ENCODE measurements at places on chromosomes 1 and 21. TPM values are rescaled to one million over a fixed set of nuclear protein-coding genes. Genes with fewer than 3 reads are reported as not detected.
A peak's percentile ranks its signal among the peaks of the same experiment; 100 is the strongest.

- no peaks in the 10 kb centered on the region for H3K36me3 ChIP-seq
- no peak for DNase-seq
- H3K27ac ChIP-seq, result no peak overlapping the region
- H3K4me1 ChIP-seq, result peaks cover 27% of the 10 kb centered on the region
- no peak overlapping the region for H3K4me3 ChIP-seq
Observed at GRCh38 chr1:9161963-9162362, 33.1 kb upstream of the GPR157 start.

DNA sequence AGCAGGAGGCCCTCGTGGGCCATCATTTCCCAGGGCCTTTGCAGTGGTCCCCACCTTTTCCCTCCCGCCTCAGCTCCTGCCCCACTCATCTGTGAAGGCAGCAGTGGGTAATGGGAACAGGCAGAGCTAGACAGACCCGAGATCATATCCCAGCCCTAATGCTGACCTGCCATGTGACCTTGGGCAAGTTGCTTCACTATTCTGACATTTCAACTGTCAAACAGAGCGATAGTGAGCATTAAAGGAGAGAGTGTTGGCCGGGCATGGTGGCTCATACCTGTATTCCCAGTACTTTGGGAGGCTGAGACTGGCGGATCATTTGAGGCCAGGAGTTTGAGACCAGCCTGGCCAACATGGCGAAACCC lies 51.7 kb downstream of the RPS6KA1 start:
- no peak overlapping the region for H3K4me3 ChIP-seq
- H3K36me3 ChIP-seq, result no peaks in the 10 kb centered on the region
- H3K27me3 ChIP-seq, result no peaks in the 10 kb centered on the region
- peaks cover 33% of the 10 kb centered on the region for H3K4me1 ChIP-seq

- peaks cover 22% of the 10 kb centered on the region for H3K27me3 ChIP-seq
- peak overlapping the region; percentile 65 for H3K4me3 ChIP-seq
- no peaks in the 10 kb centered on the region for H3K36me3 ChIP-seq
Observed at GRCh38 chr1:71046891-71047634, 553 bp downstream of the PTGER3 start.

DNA sequence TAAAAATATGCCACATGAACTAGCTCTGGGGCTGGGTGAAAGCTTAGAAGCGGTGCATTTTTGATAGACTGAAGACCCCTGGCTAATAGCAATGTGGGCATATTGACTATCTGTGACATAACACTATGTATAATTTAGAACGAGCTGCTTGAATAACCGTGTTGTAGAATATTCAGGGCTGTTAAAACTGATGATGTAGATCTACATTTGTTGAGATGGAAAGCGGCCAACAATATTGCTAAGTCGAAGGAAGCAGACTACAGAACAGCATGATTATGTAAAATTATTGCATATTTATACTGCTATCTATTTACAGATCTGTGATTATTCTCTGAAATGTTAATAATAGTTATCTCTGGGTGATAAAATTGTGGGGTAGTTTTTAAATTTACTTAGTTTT lies 41.1 kb upstream of the BCL10 start:
- peaks cover 25% of the 10 kb centered on the region for H3K36me3 ChIP-seq
- peak overlapping the region; percentile 99 for H3K27ac ChIP-seq
- H3K4me1 ChIP-seq, result peaks cover 97% of the 10 kb centered on the region
- no peak overlapping the region for H3K4me3 ChIP-seq
- H3K27me3 ChIP-seq, result no peaks in the 10 kb centered on the region
- peak; percentile 44 for DNase-seq

- peaks cover 21% of the 10 kb centered on the region for H3K4me1 ChIP-seq
- H3K36me3 ChIP-seq, result peaks cover 36% of the 10 kb centered on the region
- DNase-seq, result peak; percentile 84
- 0 out of 2 replicates have a peak overlapping the region, but pooled peaks have one; percentile 0 for H3K4me3 ChIP-seq
- H3K27me3 ChIP-seq, result no peaks in the 10 kb centered on the region
- H3K27ac ChIP-seq, result peak overlapping the region; percentile 70
Observed at GRCh38 chr1:10280439-10281350, 70.3 kb downstream of the KIF1B start.

DNA sequence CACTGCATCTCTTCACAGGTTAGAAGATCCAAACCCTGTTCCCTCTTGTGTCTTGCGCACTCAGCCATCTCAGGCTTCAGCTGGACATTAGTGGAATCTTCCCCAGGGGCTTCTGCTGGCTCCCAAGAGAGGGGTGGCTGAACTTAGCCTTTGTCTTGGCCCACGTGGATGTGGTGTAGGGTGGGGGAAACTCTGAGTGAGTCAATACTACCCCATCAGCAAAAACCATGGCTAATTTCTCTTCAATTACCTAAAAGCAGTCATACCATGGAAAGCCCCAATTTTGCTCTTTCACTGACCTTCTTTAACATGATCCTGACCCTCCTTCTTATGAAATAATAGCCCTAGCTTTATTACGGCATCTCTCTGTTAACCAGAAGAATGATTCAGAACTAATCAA lies 72.5 kb upstream of the RAB3GAP2 start:
- 0 out of 2 replicates have a peak, but pooled peaks cover 6% of the 10 kb centered on the region for H3K27me3 ChIP-seq
- H3K27ac ChIP-seq, result no peak overlapping the region
- no peak overlapping the region for H3K4me3 ChIP-seq
- no peaks in the 10 kb centered on the region for H3K36me3 ChIP-seq
- no peak for DNase-seq
- no peaks in the 10 kb centered on the region for H3K4me1 ChIP-seq

- H3K4me1 ChIP-seq, result 0 out of 2 replicates have a peak, but pooled peaks cover under 1% of the 10 kb centered on the region
- H3K4me3 ChIP-seq, result no peak overlapping the region
- H3K36me3 ChIP-seq, result no peaks in the 10 kb centered on the region
- no peak overlapping the region for H3K27ac ChIP-seq
- H3K27me3 ChIP-seq, result no peaks in the 10 kb centered on the region
- DNase-seq, result no peak
Observed at GRCh38 chr1:12142891-12143630, 23.7 kb upstream of the TNFRSF1B start.

- H3K27ac ChIP-seq, result peak overlapping the region; percentile 92
- peaks cover 86% of the 10 kb centered on the region for H3K4me1 ChIP-seq
- DNase-seq, result peak; percentile 85
- 0 out of 2 replicates have a peak overlapping the region, but pooled peaks have one; percentile 3 for H3K4me3 ChIP-seq
- H3K27me3 ChIP-seq, result no peaks in the 10 kb centered on the region
Observed at GRCh38 chr21:28442624-28443023, 550.1 kb downstream of the LTN1 start.

- no peaks in the 10 kb centered on the region for H3K27me3 ChIP-seq
- peak overlapping the region; percentile 45 for H3K4me3 ChIP-seq
- peak; percentile 57 for DNase-seq
- H3K4me1 ChIP-seq, result peaks cover 11% of the 10 kb centered on the region
- H3K27ac ChIP-seq, result no peak overlapping the region
- no peaks in the 10 kb centered on the region for H3K36me3 ChIP-seq
Observed at GRCh38 chr1:110916669-110917306, 43.8 kb downstream of the CD53 start.

- no peak overlapping the region for H3K27ac ChIP-seq
- peak; percentile 70 for DNase-seq
- H3K36me3 ChIP-seq, result peaks cover 15% of the 10 kb centered on the region
Observed at GRCh38 chr1:236868625-236869467, 73.8 kb downstream of the MTR start.

The GBP1 gene
- 18.4 TPM for polyA plus RNA-seq

The SV2A gene
- 0.36 TPM for polyA plus RNA-seq
